ENCODE measurements at places on chromosomes 12 and 14. TPM values are rescaled to one million over a fixed set of nuclear protein-coding genes. Genes with fewer than 3 reads are reported as not detected.

Gene CLEC4D
- 1.8 TPM for total RNA-seq

GRCh38 chr14:56374421-56374820 is 205.2 kb upstream of the TMEM260 start:
- no peaks in the 10 kb centered on the region for H3K4me1 ChIP-seq
- no peaks in the 10 kb centered on the region for H3K27me3 ChIP-seq
- no peak overlapping the region for H3K27ac ChIP-seq
- DNase-seq = no peak
- H3K4me3 ChIP-seq = no peak overlapping the region
- H3K36me3 ChIP-seq = no peaks in the 10 kb centered on the region

- no peak overlapping the region for H3K4me3 ChIP-seq
- H3K4me1 ChIP-seq = no peaks in the 10 kb centered on the region
- no peaks in the 10 kb centered on the region for H3K27me3 ChIP-seq
- no peak overlapping the region for H3K27ac ChIP-seq
Measured at GRCh38 chr14:90611936-90612335, 204.3 kb downstream of the TTC7B start.

Gene HOXC6
- not detected for total RNA-seq

DNA sequence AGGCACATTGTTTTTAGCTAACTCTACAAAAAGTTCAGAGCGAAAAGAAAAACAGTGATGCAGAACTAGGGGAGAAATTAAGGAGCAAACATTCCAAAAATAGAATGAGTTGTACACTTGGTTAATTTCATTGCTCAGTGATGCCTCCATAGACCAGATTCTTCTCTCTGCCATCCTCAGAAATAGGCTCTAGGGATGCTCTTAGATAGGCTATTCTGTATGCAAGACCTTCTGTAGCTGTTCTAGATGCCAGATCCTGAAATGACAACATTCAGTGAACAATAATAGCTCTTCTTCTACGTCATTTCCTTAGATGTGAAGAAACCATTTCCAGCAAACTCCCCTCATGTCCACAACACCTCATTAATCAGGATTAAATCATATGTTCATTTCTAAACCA is 466.3 kb downstream of the DIO2 start:
- H3K36me3 ChIP-seq = no peaks in the 10 kb centered on the region
- DNase-seq = no peak
- H3K27me3 ChIP-seq = no peaks in the 10 kb centered on the region
- no peak overlapping the region for H3K4me3 ChIP-seq
- no peak overlapping the region for H3K27ac ChIP-seq

GRCh38 chr14:78501909-78502308 is 331.7 kb downstream of the NRXN3 start:
- no peaks in the 10 kb centered on the region for H3K27me3 ChIP-seq
- DNase-seq = no peak
- no peak overlapping the region for H3K27ac ChIP-seq
- no peaks in the 10 kb centered on the region for H3K36me3 ChIP-seq
- no peak overlapping the region for H3K4me3 ChIP-seq

Gene WASHC4
- 25.7 TPM for total RNA-seq

Gene SLC6A12
- not detected for total RNA-seq

- H3K4me3 ChIP-seq = no peak overlapping the region
- H3K36me3 ChIP-seq = no peaks in the 10 kb centered on the region
- H3K27me3 ChIP-seq = no peaks in the 10 kb centered on the region
- peaks cover 52% of the 10 kb centered on the region for H3K4me1 ChIP-seq
- peak overlapping the region; percentile 79 for H3K27ac ChIP-seq
Measured at GRCh38 chr12:50110127-50110761, 1.8 kb upstream of the COX14 start.

Gene BCDIN3D
- not detected for total RNA-seq

GRCh38 chr12:20716037-20716436 is 20.9 kb downstream of the SLCO1C1 start:
- no peak overlapping the region for H3K27ac ChIP-seq
- H3K36me3 ChIP-seq = no peaks in the 10 kb centered on the region
- H3K4me3 ChIP-seq = no peak overlapping the region
- H3K27me3 ChIP-seq = no peaks in the 10 kb centered on the region
- no peaks in the 10 kb centered on the region for H3K4me1 ChIP-seq

- H3K27ac ChIP-seq = no peak overlapping the region
- H3K4me1 ChIP-seq = no peaks in the 10 kb centered on the region
- no peaks in the 10 kb centered on the region for H3K36me3 ChIP-seq
- no peak overlapping the region for H3K4me3 ChIP-seq
- no peaks in the 10 kb centered on the region for H3K27me3 ChIP-seq
Measured at GRCh38 chr14:21734457-21735074, 60.9 kb upstream of the OR4E1 start.

DNA sequence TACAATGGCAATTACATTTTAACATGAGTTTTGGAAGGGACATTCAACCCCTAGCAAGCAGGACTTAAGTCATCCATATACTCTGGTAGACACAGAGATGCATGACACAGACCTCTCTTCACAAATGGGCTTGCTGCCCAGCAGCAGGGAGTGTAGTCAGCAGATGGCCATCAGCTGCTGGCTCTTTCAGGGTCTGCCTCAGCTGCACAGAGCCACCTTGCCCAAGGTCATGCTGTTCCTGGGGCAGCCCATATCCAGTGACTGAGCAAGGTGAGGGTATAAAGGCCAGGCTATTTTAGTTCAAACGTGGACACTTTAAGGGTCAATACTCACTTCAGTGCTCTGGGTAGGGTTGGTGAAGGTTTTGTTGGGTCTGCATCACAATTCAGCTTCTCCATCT is 58.3 kb upstream of the JDP2 start:
- H3K36me3 ChIP-seq = no peaks in the 10 kb centered on the region
- H3K27ac ChIP-seq = no peak overlapping the region
- H3K4me3 ChIP-seq = no peak overlapping the region
- no peaks in the 10 kb centered on the region for H3K27me3 ChIP-seq
- DNase-seq = no peak

DNA sequence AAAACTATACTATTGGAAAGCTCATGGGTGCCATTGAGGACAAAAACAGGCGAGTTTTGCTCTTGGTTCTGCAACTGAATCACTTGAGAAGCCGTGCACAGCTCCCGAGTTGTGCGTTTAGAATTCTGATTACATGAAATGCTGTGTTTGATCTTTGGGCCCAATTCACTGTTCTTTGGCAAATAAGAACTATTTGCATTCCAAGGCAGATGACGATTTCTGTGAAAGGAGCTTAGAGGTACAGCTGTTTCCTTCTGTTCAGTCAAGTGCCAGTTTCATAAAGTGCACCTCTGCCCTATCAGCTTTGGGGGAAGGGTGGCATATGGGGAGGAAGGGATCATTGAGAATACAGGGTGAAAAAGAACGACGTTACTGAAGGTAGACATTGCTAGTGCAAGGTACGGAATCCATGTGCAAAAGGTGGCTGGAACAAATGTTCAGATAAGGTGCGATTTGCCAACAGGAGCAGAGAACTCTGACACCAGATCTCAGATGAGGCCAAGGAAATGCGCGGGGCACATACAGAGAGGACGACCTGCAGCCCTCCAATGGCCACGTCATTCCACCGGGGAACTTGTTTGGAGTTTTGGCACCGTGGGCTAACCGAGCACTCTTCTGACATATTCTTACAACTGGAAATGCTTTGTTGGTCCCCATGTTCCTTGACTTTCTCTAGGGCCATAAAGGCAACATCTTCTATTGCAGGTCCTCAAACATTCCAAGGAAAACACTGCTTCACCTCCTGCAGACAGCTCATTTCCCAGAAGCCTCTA is 30.1 kb downstream of the TCHP start:
- H3K27ac ChIP-seq = peak overlapping the region; percentile 57
- no peaks in the 10 kb centered on the region for H3K27me3 ChIP-seq
- DNase-seq = peak; percentile 28
- no peak overlapping the region for H3K4me3 ChIP-seq
- H3K36me3 ChIP-seq = peaks cover 81% of the 10 kb centered on the region

DNA sequence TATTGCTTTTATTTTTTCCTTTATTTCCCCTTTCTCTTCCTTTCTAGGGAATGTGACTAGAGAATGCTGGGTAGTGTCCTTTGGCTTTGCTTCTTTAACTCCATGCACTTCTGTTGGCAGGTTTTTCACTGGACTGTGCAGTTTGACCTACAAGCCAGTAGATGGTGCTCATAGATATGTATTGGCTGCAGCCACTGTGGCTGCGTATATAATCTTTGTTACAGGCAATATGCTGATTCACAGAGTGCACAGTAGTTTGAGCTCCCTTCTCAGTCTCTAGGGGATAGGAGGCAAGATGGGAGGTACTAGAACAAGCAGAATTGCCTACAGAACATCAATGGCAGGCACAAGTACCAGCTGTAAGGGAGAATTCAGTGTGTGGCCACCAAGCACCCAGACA is 503.5 kb downstream of the LRFN5 start:
- H3K27ac ChIP-seq = no peak overlapping the region
- H3K36me3 ChIP-seq = no peaks in the 10 kb centered on the region
- no peaks in the 10 kb centered on the region for H3K27me3 ChIP-seq
- no peak for DNase-seq
- no peaks in the 10 kb centered on the region for H3K4me1 ChIP-seq
- H3K4me3 ChIP-seq = no peak overlapping the region

DNA sequence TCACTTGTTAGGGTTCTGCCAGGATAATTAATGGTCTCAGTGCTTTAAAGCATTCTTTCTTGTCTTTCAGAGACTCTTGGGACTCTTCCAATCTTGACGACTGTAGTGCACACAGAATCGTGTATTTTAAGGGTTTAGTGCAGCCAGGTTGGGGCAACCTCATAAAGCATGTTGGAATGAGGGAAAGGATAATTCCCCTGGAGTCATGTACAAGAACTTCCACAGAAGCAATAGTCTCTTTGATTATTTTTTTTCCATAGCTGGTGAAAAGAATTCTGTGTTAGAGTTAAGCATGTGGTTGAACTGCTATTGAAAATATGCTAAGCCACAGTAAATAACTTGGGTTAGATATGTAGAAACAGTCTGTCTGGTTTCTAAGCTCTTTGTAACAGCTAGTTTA is 246.8 kb upstream of the DAAM1 start:
- no peaks in the 10 kb centered on the region for H3K27me3 ChIP-seq
- no peak overlapping the region for H3K4me3 ChIP-seq
- no peaks in the 10 kb centered on the region for H3K36me3 ChIP-seq
- no peaks in the 10 kb centered on the region for H3K4me1 ChIP-seq
- DNase-seq = no peak
- no peak overlapping the region for H3K27ac ChIP-seq

DNA sequence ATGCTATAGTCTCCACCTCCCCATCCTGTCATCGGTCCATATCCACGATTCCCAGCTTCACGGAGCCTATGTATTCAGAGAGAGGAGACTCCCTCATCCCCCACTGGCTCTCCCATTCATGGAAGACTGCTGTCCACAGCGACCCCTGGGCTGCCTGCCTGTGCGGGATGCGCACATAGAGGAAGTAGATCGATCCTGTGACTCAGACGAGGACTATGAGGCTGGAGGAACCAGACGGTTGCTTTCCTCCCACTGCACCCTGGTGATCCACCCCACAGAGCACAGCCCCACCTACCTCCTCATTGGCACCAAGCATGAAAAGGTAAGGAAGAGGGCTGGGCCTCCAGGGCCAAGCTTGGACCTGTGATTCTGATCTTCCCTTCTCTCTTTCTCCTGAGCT is 24.4 kb downstream of the PIGH start:
- H3K4me1 ChIP-seq = no peaks in the 10 kb centered on the region
- no peak overlapping the region for H3K4me3 ChIP-seq
- no peak for DNase-seq
- H3K36me3 ChIP-seq = peaks cover 63% of the 10 kb centered on the region
- H3K27ac ChIP-seq = no peak overlapping the region
- H3K27me3 ChIP-seq = no peaks in the 10 kb centered on the region

GRCh38 chr12:115144425-115144824 is 460.4 kb upstream of the TBX3 start:
- DNase-seq = no peak
- no peaks in the 10 kb centered on the region for H3K27me3 ChIP-seq
- no peaks in the 10 kb centered on the region for H3K36me3 ChIP-seq

DNA sequence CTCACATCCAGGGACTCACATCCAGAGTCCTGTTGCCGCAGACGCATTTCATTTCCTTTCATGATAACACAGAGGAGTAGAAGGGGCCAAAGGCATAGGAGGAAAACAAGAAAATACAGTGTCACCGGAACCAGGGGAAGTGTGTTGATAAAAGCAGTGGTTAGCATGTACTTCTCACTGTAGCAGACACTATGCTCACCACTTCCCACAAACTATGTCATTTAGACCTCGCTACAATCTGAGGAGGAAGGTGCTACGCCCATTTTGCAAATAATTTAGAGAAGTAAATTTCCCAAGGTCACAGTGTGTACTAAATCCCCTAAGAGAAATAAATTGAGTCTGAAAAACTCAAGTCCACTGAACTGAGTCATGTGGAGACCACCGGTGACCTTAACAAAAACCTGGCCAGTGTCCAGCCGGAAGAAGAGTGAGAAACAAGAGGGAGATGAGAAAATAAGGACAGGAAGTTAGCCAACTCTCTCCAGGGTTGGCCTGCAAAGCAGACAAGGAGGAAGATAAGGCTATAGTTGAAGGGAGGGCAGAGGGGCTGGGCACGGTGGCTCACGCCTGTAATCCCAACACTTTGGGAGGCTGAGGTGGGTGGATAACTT is 25.8 kb upstream of the TMCC3 start:
- peak overlapping the region; percentile 37 for H3K27ac ChIP-seq
- no peaks in the 10 kb centered on the region for H3K27me3 ChIP-seq
- H3K4me1 ChIP-seq = peaks cover 30% of the 10 kb centered on the region
- no peak overlapping the region for H3K4me3 ChIP-seq
- H3K36me3 ChIP-seq = no peaks in the 10 kb centered on the region

Gene OTX2
- not detected for total RNA-seq

GRCh38 chr12:45849289-45849688 is 119.8 kb downstream of the ARID2 start:
- peaks cover 22% of the 10 kb centered on the region for H3K36me3 ChIP-seq
- no peaks in the 10 kb centered on the region for H3K27me3 ChIP-seq
- H3K4me3 ChIP-seq = no peak overlapping the region
- H3K27ac ChIP-seq = no peak overlapping the region
- DNase-seq = no peak

GRCh38 chr12:7582796-7583195 is 79.2 kb upstream of the CD163 start:
- H3K4me1 ChIP-seq = no peaks in the 10 kb centered on the region
- no peaks in the 10 kb centered on the region for H3K27me3 ChIP-seq
- DNase-seq = no peak
- H3K4me3 ChIP-seq = no peak overlapping the region
- H3K36me3 ChIP-seq = no peaks in the 10 kb centered on the region
- H3K27ac ChIP-seq = no peak overlapping the region

- H3K4me3 ChIP-seq = no peak overlapping the region
- no peaks in the 10 kb centered on the region for H3K36me3 ChIP-seq
- H3K27ac ChIP-seq = no peak overlapping the region
- H3K4me1 ChIP-seq = no peaks in the 10 kb centered on the region
Measured at GRCh38 chr14:80491131-80491530, 279.8 kb upstream of the DIO2 start.

Measured in stomach (tissue), 19 donors.